ENCODE measurements at places on chromosomes 6 and 20.

DNA sequence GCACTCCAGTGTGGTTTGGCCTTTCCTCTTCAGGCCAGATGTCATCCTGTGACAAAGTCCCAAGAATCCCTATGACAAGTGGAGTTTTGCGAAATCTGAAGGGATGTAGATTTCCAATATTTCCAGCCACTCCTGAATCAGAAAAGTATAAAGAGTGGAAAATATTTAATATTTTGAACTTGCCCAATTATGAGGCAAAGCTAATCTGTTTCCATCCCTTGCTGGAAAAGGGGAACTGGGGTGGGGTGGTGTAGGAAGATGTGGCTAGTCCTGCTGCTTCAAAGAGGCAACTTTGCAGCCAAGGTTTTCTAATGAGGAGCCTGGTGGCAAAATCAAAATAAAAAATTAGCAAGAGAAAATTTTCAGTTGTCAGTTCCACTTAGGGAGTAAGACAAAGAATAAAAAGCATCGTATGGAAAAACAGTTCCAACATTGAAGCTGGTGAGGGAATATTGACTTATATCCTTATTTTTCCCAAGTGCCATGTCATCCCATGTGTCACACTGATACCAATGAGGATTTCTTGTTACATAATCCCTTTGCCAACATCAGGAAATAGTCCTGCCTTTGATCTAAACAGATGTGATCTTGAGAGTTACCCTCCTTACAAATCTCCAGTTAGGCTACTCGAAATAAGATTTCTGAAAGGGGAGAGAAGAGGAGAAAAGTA, 480.0 kb upstream of the JARID2 start:
- no peak for DNase-seq

DNA sequence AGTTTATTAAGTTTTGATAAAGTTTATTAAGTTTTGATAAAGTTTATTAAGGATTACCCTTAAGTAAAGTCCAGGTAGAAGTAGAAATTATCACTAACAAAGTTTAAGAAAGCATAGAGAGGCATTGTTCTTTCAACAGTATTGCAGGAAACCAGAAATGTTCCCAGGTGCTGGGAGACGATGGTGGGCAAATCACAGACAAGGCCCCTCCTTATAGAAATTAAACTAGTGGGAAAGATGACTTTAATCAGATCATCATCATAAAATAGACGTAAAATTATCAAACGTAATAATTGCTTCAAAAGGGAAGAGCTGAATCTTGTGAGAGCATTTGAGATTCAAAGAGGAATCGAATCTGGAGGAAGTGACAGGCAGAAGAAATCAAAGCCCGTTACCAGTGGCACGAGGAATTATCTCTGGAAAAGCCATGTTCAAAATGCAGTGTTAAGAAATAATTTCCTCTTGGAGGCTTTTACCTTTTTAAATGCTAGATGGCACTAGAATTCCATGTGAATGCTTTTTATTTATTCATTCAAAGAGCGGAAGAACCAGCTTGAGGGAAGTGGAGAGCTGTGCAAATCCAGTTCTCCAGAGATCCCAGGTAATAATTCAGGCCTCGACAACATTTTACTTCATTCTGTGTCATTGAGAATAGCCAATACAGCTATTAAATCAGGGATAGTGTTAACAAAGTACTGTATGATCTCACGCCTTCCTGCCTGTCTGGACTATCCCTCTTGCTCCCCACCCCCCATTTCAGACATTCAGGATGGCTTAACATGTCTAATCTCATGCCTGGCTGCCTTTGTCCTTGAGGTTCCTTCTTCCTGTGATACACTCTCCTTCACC, 1.0 kb upstream of the APMAP start:
- no peak for DNase-seq

DNA sequence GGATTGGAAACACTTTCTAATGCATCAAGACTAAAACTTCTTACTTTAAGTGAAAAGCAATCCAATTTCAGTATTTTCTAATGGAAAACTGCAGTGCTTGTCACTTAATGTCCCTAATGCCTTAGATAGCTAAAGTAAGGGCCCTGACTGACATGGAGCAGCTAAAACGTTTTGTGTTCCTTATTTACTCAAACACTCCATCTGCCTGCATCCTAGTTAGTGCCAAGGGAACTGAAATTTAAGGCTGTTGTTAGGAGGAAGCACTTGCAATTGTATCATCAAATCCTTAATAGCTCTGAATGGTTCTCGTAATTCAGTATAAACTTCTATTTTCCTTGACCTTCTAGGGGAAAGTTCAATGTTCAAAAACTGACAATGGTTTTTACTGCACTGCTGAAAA, 127.4 kb downstream of the GJA10 start:
- no peak for DNase-seq

DNA sequence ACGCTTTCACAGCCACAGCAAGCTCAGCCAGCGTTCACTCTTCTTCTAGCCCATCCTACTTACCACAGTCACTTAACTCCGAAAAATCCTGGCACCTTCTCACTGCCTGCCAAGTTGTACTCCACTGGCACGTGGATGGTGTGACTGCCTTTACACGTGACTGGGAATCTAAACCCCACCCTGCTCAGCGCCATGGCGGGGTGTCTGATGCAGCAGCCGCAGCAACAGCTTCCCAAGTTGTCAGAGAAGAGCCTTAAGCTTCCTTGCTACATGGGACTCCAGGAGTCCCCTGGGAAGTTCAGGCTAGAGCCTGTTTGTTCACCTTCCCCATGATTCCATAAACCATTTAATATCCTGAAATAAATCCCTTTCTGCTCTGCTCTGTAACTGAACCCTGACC, 61.9 kb upstream of the FOXC1 start:
- DNase-seq, result no peak

DNA sequence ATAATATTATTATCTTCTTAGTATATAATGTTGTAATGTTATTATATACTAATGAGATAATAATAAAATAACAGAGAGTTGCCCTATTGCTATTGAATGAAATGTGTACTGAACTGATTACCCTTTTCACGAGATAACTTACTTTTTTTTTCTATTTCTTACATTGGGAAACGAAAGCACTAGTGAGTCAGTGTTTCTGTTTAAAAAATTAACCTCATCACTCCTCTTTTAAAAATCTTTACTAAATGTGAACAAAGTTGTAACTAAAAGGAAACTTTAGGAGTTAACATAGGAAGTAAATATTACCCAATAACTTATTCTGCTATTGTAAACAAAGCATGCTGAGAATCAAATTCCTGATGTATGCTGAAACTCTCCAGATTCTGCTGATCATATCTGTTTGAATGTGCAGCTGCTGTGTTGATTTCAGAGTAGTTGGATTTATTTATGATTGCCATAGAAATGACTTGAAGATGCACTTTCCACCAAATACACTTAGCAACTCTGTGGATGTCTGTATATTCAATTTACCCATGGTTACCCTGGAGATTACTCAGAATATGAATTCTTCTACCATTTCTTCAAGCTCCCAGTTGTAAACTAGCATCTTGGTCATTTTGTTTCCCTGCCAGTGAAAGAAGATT, 523.4 kb downstream of the TENT5A start:
- DNase-seq, result no peak

DNA sequence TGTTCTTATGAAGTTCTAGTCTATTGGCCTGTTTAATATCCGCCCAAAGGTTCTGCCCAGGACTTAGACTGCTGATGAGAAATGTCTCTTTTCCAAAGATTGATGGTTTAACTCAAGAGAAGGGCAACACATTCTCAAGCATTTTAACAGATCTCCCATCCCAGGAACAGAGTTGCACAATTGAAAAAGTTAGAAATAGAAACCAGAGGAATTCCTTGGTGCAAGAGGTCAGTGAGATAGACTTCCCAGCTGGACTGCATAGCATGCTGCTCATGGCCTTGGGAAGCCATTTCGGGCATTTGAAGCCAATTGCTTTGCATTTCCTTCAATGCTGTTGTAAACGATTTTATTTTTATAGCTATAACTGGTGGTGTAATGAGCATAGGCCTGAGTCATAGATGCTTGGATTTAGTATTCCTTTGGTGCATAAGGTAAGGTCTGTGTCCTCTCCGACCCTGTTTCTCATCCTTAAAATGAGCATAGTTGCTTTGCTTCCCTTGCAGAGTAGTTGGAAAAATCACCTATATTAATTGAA, 292.2 kb upstream of the JAG1 start:
- DNase-seq, result no peak

GRCh38 chr6:12474167-12475140, 184.3 kb downstream of the EDN1 start:
- no peak for DNase-seq

DNA sequence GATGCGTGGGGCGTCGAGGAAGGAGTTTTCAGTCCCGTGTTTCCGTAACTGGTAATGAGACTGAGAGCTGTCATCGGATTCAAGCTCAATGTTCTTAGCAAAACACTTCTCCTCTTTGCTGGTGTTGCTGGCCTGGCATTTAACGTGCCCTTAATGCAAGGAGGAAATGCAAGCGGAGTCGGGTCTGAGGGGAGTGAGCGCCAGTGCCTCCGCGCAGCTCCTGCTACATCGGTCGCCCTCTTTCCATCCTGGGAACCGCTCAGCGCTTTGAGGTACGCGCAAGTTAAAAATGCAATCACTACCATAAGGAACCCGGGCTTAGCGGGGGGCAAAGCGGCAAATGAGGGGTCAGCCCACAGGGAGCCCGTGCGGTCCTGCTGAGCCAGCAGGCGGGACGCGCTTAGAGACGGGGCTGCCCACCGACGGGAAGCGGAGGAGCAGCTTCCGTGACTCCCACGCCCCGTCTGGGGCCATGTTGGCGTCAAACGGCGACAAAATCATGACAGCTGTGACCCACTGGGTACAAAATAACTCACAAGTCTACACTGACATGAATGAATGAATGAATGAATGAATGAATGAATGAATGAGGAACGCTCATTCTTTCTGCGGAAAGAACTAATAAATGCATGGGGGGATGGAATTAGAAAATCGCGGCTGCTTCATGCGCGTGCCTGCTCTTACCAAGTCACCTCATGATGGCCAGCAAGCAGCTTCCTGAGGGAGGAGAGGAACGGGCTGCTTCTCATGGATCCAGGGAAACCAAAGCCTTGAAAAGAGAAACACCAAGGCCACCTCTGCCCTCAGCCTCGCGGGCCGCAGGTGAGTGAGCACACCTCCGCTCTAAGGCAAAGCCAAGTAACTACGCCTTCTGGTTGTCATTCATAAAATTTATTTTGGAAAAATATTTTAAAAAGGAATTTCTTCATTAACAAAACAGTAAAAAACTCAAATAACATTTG, 9.3 kb downstream of the DLL1 start:
- no peak for DNase-seq

DNA sequence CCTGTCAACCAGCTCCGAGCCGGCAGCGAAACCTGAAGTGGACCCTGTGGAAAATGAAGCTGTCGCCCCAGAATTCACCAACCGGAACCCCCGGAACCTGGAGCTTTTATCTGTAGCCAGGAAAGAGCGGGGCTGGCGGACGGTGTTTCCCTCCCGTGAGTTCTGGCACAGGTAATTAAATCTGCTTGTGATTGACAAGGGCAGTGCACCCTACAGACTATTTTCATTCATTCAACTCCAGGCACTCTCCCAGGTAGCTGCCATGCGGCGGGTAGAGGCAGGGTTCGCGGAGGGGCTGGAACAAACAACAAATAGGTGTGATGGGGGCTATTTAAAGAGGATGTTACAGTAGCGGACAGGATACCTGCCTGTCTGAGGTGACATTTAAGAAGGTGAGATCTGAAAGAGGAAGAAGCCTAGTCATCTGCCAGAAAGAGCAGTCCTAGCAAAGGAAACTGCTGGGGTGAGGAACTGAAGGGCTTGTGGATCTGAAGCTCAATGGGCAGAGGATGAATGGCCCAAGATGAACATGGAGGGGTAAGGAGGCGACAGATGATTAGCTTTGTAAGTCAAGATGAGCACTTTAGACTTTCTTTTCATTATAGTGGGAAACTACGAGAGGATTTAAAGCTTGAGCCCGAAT, 810 bp downstream of the MRPL18 start:
- DNase-seq, result no peak

DNA sequence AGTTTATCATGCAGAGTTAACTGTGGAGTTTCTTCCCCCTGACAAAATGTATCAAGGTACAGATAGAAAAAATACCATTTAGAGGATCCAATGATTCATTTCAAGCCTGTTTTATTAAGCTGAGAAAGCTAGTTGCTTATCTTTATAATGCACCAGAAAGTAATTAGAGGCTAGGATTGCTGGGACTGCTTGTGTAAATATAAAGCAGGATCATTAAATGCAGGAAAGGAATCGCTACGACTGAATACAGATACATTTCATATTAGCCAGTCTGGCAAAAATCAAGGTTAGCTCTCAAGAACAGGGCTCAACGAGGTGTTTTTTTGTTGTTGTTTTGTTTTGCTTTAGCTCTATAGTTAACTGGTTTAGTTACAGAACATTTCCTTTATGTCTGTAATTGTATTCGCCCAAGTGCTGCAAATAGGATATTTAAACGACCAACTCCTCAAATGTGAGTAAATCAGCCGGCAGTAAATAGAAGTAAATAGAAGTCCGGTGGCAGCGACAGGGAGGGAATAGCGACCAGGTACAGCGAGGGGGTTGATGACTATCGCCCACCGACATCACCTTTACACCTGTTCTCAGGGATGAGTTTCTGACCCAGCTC, 748 bp downstream of the UBE2J1 start:
- DNase-seq, result no peak

- no peak for DNase-seq
Measured at GRCh38 chr6:37129566-37129965, 40.4 kb upstream of the PIM1 start.

DNA sequence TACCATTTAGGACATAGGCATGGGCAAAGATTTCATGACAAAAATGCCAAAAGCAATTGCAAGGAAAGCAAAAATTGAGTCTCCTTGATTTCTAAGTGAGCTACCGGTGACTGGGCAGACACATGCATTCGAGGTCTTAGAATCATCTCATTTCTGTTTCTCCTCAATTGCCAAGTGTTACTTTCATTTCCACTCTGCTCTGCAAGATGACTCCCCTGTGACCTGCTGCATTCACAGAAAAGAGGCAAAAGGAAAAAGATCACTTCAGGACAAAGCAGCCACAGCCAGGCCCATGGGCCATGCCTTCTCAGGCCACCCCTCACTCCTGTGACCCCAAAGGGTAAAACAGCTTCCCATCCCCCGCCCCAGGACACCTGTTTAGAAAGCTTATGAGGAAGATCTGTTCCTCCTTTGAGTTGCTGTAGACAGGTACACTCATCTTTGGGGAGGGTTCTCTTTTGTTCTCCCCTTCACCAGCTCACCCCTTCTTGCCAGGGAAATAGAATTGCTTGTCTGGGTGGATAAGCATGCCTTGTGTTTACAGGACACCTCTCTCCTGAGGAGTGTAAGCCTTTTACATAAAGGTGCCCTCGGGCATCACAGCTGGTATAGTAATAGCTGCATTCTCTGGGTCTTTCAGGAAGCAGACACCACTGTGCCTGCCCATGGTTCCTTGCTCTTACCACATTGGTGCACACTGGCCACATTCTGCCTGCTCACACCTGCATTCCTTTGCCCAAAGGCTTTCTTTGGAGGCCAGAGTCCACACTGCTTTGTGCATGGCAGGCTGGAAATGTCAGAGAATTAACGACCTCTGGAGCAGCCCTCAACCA, 105.0 kb downstream of the SLC24A3 start:
- no peak for DNase-seq

DNA sequence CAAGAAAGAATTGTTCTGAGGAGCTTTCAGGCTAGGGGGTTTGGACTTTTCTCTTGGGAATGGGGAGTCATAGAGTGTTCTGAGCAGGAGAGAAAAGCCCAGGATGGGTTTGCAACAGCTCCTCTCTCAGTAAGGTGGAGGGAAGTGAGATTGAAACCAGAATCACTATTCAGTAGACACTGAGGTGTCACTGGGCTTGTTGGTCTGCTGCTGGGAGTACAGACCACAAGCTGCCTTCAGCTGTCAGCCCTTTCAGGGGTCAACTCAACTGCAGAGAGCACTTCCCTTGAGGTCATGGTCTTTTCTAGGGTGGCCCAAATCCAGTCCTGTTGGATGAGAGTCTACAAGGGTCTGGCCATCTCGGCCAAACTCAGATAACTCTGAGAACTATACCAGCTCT, 12.9 kb upstream of the FOXA2 start:
- DNase-seq, result no peak

Measured in substantia nigra (tissue), 51 donors.